ENCODE measurements at places on chromosomes 3 and 15.

DNA sequence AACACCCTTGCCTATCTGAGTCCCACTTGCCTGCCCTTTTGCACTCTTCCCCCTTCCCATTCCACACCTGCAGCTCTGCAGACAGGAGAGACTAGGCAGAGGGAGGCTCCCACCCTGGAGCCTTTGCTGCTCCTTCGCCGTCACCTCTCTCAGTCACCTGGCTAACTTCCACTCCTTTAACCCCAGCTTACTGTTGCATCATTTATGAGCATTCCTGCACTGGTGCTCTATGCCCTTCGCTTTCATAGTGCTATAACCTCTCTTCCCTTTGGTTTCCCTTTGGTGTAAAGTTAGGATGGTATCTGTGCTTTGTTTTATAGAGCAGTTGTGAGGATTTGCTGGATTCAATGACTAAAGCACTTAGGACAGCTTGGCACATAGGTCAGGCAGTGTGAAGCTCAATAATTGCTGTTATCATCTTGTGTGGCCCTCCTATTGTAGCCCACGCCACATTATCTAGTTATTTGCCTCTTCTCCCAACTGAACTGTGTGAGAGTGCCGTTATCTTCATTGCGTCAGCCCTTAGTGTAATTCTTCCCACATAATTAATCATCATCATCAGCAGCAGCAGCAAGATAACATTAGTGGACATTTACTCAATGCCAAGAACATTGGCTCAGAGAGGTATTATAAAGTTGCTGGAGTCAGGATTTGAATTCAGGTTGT, 253.9 kb downstream of the CACNA2D3 start:
- no peak for DNase-seq

GRCh38 chr3:113695431-113695785, 1.0 kb downstream of the USF3 start:
- no peak for DNase-seq

DNA sequence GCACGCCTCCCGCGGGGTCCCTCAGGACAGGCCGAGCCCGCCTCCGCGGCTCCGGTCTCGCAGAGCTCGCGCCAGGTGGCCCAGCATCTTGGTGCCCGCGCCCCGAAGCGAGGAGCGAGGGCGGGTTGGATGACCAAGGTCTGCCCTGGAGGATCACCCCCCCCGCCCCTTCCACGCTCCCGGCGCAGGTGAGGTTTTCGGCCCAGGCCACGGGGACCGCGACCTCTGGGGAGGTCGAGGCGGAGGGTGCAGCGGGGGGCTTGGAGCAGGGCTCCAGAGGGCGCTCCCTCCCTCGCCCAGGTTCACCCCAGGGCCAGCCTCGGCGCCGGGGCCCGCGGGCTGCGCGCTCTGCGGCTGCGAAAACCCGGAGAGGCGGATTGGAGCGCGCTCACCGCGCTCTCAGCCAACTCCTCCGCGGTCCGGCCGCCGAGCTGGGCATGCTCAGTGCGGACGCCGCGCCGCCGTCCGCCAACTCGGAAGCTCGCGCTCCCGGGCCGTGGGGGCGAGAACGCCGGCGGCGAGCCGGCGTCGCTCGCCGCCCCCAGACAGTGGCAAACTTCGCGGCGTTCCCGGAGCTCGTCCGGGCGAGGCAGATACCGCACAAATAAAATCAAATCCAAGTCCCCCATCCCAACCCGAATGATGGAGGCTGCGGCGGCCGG, at the start of gene MED12L:
MED12L (plus strand) TSS at position 438 of the 662 bp plus-strand sequence. CDS start 1,263 bp downstream, outside the sequence.
- DNase-seq, result peak; percentile 10

DNA sequence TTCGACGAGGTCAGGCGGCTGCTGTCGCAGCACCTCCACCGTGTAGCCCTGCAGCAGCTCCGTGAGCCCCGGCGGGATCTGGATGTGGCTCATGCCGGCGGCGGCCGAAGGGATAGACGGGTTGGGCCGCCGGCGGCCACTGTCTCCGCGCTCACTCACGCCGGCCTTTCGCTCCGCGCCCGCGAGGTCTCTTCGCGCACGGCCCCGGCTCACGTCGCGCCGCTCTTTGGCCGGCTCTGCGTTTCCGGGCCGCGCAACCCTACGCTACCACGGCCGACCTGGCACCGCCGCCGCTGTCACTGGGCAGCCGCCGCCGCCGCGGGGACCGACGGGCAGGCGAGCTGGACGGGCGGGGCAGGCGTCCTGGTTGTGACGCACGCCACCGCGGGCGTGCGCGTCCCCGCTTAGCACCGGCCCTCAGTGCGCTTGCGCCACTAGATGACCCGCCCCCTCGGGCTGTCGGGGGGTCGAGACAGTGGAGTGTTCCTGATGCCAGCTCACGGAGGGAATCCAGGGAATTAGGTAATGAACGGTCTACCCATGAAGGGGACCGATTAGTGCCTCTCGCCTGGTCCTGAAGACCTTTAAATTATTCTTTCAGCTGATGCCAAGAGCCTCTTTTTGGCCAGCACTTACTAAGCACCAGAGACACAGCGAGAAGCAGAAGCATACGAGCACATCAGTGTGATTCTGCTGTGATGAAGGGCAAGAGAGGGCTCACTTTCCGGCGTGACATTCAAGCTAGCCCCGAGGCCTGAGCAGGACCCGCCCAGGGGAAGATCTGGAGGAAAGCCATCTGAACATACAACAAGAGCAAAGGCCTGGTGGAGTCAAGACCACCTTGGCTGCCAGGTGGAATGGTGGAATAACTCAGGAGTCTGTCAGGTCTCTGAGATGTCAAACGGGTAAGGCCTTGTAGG, at the start of gene PRKAR2A:
PRKAR2A (minus strand) TSS at position 371 of the 920 bp plus-strand sequence; CDS start at position 93, 278 bp downstream.
- DNase-seq, result peak; percentile 64

GRCh38 chr15:75720787-75721479, 8.3 kb upstream of the CSPG4 start:
- DNase-seq, result no peak

GRCh38 chr3:185866555-185866954, 41.7 kb upstream of the IGF2BP2 start:
- no peak for DNase-seq

DNA sequence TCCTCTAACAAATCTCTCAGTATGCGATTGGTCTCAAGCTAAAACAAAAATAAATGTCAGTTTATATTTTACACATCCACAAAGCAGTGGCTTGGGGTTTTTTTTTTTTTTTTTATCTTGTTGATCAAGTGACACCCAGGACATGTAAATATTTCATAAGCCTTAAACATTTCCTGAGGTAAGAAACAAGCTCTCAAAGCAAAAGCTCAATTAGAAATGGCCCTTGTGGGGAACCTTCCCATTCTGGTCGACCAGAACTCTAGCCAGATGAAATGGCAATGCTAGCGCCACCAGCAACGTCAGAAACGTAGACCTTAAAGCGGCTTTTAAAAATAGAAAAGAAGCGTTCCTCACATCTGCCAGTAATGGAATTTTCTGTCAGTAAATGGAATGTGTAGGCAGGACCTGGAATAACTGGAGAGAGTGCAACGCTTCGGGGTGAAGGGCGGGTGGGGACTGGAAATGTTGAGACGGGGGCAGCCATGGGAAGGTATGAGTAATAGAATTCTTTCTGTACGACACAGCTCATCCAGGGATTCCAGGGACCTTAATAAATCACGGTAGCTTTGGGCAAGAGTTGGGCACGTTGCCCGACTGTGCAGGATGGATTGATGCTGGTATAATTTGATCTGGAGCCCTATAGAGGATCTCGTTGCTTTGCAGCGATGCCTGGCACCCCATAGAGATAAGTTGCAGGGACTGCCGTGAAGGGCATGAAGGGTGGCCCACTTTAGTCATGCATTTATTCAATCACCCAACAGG, 44.4 kb downstream of the BTD start:
- DNase-seq, result no peak

- DNase-seq, result no peak
Observed at GRCh38 chr3:3085782-3086181, 24.4 kb downstream of the IL5RA start.

- no peak for DNase-seq
Observed at GRCh38 chr15:38554354-38554753, 10.3 kb downstream of the RASGRP1 start.

DNA sequence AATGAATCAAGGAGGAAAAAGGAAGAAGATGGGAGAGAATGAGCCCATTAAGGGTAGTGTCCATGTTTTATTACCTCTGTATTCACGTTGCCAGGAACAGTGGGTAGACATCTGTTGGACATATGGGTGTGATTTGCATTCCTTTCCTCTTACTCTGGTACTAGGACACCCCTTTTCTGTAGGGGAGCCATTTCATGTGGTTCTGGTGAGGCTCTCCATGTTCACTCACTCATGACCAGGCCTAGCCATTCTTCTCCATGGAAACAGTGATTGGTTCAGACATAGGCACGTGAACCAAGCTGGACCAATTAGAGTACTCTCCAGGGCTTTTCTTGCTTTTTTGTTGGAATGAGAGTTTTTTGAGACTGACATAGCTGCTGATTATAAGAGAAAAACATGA, 39.6 kb upstream of the PDCD6IP start:
- DNase-seq, result no peak

GRCh38 chr15:30990446-30991254, 778 bp downstream of the MTMR10 start:
- no peak for DNase-seq

GRCh38 chr3:26704736-26705135, 82.2 kb downstream of the LRRC3B start:
- no peak for DNase-seq

DNA sequence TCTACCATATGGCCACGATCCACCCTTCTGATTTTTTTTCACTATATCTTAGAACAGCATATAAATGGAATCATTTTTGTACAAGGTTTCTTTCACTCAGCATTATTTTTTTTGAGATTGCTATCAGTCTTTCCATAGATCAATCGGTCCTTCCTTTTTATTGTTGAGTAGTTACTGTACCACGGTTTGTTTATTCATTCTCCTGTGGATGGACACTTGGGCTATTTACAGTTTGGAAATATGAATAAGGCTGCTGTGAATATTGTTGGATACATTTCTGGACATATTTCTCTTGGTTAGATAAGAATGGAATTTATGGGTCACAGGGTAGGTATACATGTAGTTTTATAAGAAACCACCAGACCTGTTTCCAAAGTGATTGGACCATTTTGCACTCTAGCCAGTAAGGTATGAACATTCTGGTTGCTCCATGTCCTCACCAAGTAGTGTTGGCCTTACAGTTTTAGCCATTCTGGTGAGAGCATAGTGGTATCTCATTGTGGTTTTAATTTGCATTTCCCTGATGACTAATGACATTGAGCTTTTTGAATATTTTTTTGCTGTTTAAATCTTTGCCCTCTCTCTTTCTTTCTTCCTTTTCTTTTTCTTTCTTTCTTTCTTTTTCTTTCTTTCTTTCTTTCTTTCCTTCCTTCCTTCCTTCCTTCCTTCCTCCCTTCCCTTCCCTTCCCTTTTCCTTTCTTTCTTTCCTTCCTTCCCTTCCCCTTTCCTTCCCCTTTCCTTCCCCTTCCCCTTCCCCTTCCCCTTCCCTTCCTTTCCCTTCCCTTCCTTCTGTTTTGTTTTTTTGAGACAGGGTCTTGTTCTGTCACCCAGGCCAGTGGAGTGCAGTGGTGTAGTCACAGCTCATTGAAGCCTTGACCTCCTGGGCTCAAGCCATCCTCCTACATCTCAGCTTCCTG, 49.2 kb downstream of the LRRK1 start:
- DNase-seq, result no peak

DNA sequence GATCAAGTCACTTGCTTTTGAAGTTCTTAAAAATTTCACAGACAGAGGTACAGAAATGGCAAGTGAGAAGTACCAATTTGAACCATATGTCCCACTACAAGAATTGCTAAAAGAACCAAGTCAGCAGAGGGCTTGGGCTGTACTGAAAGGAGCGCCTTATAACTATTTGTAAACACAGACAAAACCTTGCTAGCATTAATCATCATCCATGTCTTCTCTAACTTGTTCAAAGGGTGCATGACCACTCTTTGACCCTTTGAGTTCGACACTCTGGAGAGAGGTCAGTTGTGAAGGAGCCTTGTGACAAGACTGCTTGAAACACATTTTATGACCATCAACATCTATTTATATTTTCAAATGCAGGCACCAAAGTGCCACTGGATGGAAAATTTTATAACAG, 191.7 kb downstream of the PDZRN3 start:
- DNase-seq, result no peak

- DNase-seq, result no peak
Observed at GRCh38 chr15:57485869-57486268, 105.8 kb upstream of the MYZAP start.

- no peak for DNase-seq
Observed at GRCh38 chr15:93017526-93017925, 71.5 kb downstream of the RGMA start.

DNA sequence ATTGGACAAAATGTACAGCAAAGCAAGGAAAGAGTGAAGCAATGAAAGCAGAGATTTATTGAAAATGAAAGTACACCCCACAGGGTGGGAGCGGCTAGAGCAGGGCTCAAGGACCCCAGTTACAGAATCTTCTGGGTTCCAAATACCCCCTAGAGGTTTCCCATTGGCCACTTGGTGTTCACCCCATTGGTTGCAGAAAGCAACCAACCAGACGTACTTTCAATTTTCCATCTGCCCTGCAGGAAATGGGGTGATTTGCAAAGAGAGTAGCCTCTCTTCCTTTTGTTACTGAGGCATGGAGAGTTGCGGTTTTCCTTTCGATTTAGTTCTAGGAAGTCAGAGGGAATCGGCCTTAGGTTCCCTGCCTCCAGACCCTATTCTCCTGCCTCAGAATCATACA, 2.4 kb downstream of the PML start:
- DNase-seq, result no peak

GRCh38 chr3:134274571-134274970, 23.9 kb upstream of the RYK start:
- no peak for DNase-seq

DNA sequence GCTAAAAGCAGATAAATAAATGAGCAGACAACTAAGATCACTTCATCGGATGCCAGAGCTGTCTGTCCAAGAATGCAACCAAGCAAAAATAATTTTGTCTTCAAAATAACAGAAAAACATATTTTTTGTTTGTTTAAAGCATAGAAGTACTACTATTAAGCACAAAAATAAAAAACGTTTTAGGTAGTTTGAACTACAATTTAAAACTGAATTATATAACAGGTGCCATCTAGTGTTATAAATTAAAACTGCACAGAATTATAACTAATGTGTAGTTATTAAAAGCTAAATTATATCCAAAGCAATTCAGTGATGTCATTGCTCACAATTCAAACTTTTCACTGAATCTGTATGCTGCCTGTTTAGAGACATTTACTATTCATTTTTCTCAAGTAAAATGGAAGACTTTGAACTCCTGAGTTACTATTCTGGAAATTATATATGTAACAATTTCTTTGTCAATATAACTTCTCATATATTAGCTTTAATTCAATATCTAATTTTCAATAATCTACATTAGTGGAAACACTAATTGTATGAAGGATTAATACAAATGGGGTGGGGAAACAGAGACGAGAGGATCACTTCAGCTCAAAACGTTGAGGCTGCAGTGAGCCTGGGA, 29.5 kb downstream of the LINS1 start:
- DNase-seq, result no peak

DNA sequence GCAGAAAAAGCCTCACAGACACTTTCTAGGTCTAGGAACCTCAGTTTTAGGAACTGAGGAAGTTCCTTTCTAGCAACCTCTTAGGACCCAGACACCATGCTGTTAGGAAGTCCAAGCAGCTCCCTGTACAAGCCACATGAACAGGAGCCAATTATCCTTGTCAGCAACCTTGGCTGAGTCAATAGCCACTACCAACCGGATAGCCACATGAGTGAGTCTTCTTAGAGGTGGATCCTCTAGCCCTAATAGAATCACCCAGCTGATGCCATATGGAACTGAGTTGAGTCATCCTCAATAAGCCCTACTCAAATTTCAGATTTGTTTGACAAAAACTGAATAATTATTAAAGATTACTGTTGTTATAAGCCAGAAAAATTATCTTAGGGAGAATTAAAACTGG, 256.2 kb downstream of the NLGN1 start:
- no peak for DNase-seq

Measured in effector CD8-positive, alpha-beta T cell (primary cell).